ENCODE measurements at places on chromosomes 5 and 9.

- no peak for DNase-seq
Observed at GRCh38 chr9:112000743-112001142, 104.1 kb downstream of the UGCG start.

DNA sequence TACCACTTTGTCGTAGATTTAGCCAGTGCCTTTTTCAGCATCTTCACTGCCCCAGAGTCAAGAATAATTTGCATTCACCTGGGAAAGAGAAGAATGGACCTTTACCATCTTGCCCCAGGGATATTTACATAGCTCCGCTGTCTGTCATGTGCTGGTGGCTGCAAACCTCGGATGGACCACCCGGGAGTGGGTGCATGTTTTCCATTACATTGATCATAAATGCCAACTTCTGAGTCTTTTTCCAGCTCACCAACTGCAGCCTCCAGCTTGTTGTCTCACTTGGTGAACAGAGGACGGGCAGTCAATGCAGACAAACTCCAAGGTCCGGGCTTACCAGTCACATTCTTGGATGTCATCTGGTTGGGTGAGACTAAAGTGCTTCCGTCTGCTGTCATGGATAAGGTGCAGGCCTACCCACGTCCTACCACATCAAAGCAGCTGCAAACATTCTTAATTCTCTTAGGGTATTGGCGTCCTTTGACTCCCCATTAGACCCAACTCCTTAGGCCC is 155.8 kb upstream of the APC start:
- no peak for DNase-seq

- no peak for DNase-seq
Observed at GRCh38 chr5:43772764-43773477, 169.9 kb downstream of the NNT start.

DNA sequence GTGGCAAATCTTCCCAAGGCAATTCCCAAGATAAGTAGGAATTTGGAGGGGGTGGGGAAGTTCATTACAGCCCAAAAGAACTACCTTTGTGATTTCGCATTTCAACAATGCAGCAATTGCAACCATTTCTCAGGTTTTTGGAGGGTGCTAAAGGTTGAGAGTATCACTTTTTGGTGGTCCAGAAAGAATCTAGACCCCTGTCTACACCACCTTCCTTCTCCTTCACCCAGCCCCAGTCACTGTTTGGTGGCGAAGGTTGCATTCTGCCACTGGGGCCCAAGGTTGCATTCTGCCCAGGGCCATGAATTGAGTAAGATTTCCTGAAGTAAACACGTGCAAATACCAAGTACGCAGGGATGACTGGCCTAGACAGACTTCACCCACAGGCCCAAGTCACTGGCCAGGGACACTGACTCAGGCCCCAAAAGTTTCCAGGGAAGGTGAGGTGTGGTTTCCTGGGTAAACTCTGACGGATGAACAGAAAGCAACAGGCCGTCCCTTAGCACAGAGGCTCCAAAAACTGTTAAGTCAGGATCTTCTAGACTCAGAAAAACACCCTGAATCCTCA is 5.7 kb downstream of the PDE6A start:
- no peak for DNase-seq

DNA sequence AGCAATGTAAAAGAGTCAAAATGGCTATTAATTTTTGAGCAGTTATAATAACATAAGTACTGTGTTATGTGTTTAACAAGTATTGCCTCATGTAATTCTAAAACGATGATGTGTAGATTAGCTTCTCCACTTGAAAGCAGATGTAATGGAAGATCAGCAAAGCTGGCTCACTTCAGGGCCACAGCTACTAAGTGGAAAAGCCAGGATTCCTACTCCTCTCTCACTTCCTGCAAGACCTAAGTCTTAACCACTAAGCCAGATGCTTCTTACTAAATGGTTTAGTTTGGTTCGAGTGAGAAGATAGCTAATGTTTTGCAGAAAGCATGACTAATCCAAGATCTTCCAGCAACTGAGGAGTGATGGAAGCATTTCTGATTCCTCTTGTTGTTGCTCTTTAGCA is 15.7 kb upstream of the TNC start:
- DNase-seq = no peak

DNA sequence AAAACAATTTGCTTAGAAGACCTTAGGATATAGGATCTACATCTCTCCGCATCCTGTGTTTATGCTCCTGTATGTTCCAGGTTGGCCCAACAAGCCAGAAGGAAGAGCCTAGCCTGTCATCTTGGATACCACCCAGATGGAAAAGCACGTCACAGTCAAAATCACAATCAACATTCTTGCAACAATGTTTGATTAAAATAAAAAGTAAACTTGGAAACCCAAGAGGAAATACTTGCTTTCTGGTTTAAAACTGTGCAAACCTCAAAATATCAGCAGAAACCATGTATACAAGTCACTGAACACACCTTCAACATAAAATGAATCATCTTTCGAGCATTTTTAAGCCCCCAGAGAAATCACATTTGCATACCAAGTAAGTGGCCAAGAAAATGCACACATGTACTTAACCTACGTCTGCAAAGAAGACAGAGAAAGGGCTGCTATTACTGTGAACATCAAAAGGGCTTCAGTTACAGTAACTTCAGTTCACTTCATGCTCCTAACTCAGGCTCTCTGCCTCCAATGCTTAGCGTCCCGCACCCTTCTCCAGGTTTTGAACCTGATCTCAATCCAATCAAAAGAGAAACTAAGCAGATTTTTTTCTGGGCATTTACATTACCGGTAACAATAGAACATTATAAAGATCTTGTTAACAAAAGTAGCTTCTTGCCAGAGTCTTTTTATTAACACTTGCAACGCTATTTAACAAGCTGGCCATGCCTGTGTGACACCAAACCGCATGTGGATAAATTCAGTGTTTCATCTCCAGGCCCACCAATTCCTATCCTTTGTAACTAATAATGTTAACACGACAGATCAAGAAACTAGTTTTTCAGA is 1.3 kb downstream of the ENC1 start:
- no peak for DNase-seq

GRCh38 chr5:67549947-67550346 is 353.3 kb upstream of the CD180 start:
- DNase-seq = no peak

- DNase-seq = no peak
Observed at GRCh38 chr9:112005939-112006338, 109.3 kb downstream of the UGCG start.
